ENCODE measurements at places on chromosomes 2 and 18.

GRCh38 chr2:69216535-69217332, 170.3 kb downstream of the GFPT1 start:
- no peak for DNase-seq

DNA sequence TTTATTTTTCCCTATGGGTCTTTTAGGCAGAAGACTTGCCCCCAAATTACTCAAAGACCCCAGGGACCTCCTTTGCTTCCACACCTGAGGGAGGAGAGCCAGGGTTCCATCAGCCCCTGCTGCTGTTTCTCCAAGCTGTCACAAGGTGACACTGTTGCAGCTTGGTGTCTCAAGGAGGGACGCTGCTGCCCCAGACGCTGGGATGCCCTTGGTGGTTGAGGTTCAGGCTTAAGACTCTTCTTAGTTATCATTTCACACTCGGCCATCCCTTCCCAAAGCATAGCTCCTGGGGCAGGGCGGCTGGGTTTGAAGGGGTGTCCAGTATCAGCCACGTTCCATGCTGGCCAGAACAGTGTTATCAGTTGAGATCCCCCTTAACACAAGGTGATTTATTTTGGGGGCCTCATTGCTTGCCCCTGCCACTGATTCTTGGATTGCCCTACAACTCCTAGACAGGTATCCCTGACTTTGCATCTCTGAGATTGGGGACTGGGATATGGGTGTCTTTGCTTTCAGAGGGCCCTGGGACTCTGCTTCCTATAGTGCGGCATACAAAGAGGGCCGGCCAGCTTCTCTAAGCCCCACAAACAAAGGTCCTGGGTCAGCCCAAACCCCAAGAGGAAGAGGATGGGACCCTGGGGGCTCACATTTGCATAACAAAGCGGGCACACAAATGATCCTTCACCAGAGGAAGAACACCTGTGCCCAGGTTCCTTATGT, 22.7 kb downstream of the GPR55 start:
- peak; percentile 66 for DNase-seq

DNA sequence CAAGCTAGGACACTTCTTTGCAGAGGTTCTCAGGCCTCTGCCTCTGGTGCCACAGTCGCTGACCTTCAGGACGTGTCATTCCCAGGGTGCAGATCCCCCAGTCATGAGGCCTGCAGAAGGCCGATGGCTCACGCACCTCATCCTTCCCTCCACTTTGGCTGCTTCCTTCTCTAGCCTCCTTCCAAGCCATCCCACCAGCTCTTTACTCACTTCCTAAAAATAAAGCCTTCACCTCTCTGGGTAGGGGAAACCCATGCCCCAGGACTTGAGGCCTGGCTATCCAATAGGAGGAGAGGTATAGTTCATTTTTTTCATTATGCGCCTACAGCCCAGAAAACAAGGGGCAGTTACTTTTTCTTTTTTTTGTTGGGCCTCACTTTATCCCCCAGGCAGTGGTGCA, 91.4 kb downstream of the B3GNT2 start:
- DNase-seq: no peak

DNA sequence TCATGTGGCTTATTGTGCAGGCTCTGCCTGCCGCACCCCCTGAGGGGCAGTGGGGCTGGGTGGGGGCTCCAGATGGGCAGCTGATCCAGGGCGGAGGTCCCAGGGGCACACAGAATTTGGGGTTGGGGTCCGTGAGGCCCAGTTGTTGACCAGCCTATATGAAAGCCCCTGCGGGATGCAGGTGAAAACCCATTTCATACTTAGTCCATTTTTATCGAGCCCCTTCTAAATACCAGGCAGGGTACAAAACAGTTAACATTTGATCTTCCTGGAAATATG, 30.6 kb downstream of the MYO7B start:
- no peak for DNase-seq

GRCh38 chr2:39124746-39125057, 3.9 kb upstream of the SOS1 start:
- DNase-seq: peak; percentile 40

DNA sequence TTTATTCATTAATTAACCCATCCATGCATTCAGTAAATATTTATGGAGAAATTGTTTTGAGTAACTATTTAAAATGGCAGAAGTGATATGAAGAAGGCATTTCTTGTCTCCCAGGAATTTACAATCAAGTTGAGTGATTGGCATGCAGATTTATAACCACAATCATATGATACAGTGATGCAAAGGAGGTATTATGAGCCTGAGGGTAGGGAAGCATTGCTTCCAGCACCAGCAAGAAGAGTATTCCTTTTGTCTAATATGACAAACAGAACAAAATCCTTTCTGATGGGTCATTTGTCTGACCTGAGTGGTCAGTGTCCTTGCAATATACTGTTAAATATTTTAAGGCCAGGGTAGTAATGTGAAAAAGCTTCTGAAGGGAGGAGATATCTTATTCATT, 244.2 kb upstream of the RGPD4 start:
- no peak for DNase-seq

DNA sequence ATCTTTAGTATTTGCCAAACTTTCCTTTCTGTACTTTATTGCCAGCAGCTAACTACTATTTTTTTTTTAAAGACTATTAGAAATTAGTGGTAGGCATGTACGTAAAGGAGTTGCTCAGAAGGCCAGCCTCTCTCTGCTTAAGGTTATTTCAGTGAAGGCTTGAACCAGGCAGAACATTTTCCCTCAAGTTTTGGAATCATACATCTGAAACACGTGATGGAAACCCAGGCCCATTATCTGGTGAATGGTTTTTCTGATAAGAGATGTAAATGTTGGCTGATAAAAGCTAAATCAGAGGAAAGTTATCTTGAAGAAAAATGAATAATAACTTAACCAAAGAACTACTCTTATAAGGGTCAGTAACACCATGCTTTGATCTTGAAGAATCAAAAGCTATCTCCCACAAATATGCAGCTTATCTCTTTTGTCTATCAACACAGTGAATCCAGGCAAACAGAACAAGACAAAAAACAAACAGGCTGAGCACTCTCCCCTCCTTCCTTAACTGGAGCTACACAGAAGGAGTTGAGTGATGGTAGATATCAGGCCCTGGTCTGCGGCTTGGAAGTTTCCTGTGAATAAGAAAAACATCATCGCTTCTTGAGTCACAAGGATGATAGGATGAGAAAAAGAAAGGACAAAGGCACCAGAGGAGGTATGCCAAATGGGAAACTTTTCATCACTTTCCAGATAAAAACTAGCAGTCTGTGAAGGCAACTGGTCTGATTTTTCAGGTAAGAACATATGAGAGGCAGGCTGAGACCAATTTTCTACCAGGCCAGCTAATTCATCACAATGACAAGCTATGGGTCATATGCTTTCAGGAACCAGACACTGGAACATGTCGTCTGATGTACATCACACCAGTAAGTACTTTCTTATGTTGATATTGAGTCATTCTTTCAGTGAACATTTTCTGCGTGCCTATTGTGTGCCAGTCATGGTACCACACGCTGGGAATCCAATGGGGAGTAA, 88.4 kb upstream of the STK17B start:
- peak; percentile 51 for DNase-seq

GRCh38 chr2:126496493-126496892, 159.5 kb upstream of the GYPC start:
- DNase-seq: no peak

DNA sequence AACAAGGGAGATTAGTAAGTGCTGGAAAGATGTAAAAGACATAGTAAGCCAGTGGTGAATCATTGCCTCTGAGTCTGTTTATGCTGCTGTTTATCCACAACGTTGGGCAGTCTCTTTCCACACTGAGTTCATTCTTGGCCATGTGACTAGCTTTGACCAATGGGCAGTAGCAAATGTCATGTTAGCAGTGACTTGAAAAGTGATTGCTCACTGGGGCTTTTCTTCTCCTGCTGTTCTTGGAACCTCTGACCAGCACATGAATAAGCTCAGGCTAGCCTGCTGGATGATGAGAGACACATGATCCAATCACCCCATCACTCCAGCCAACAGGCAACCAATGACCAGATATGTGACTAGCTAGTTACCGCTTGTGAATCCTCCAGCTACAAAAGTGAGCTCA, 360.4 kb downstream of the SLC4A3 start:
- DNase-seq: no peak

DNA sequence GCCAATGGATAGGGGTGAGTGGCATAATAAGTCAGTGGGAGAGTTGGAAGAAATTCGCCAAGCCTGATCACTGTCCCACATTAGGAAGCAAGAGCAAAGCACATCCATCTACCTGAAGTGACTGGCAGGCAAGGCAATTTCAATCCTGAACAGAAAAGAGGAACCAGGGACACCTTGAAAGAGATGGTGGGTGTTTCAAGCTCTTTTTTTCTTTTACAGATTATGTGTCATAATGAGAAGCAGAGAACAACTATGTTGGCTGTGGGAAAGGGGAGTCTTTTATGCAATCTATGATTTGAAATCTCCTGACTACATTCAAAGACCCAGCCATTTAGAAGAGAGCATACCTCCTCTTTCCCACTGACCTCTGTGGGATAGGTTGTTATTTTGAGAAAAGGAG, 63.5 kb downstream of the TGIF1 start:
- no peak for DNase-seq

- no peak for DNase-seq
Observed at GRCh38 chr2:187091664-187092063, 242.7 kb upstream of the ZSWIM2 start.

DNA sequence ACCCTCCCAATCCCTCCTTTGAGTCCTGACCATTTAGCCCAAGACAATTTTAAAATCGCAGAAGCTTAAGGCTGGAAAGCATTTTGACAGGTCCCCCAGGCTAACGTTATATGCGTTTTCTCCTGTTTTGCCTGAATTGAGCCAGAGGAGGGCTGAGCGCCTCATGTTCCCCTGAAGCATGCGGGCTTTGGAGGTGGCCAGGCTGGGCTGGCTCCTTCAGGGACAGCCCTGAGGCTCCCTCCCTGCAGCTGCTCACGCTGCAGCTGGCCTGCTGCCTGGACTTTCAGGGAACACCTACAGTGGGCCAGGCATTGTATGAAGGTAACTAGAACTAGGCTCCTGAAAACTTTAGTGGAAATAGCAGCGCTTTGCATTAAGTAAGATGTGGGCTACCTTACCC, 179.2 kb downstream of the ACKR3 start:
- DNase-seq: no peak

- no peak for DNase-seq
Observed at GRCh38 chr18:33593261-33593660, 15.2 kb downstream of the ASXL3 start.

- no peak for DNase-seq
Observed at GRCh38 chr2:71788601-71789240, 335.4 kb downstream of the DYSF start.

GRCh38 chr2:173855661-173856060, 109.5 kb downstream of the SP3 start:
- DNase-seq: no peak

GRCh38 chr2:74297391-74297790, 45.8 kb downstream of the SLC4A5 start:
- no peak for DNase-seq

GRCh38 chr18:76459687-76460350, 35.2 kb downstream of the ZNF516 start:
- DNase-seq: no peak

GRCh38 chr2:128301501-128301966, 17.1 kb downstream of the HS6ST1 start:
- DNase-seq: no peak

- peak; percentile 2 for DNase-seq
Observed at GRCh38 chr2:230899287-230899686, 25.8 kb downstream of the GPR55 start.

DNA sequence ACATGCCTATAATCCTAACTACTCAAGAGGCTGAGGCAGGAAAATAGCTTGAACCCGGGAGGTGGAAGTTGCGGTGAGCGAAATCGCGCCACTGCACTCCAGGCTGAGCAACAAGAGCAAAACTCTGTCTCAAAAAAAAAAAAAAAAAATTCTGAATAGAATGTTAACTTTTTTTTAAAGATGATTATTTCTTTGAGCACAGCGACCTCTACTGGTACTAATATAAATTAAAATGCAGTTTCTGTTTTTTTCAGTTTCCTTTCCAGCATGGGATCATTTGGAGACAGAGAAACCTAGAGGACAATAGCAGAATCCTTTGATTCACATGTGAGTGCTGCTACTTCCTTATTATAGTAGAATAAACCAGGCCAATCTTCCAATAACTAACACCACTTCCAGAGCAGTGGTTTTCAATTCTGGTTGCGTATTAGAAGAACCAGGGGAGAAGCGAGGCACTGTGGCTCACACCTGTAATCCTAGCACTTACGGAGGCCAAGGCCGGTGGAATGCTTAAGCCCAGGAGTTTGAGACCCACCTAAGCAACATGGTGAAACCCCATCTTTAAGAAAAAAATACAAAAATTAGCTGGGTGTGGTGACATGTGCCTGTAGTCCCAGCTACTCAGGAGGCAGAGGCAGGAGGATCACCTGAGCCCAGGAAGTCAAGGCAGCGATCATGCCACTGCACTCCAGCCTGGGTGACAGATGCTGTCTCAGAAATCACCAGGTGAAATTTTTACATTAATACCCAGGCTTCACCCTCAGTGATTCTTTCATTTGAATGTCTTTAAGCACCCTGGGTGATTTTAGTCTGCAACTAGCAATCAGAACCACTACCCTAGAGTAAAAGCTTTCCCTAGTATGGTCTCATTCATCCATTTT, 10.1 kb downstream of the SRSF7 start:
- no peak for DNase-seq

DNA sequence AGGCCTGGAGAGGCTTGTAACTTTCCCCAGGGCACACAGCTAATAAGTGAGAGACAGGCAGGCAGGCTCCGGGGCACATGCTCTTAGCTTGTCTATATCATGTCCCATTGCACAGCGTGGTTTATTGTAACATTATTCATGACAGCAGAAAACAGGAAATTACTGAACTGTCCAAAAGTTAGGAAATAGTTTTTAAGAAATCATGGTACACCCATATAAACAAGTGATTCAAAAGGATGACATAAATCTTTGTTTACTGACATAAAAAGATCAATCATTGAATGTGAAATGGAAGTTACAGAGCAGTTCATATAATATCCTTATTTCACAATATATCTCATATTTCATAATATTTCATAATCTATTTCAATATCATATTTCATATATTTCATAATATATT, 34.3 kb upstream of the TXNDC2 start:
- DNase-seq: no peak

All from stimulated activated naive CD8-positive, alpha-beta T cell treated with anti-CD3 and anti-CD28 coated beads, Interleukin-15, Interleukin-2, amounts not matched to agents 100 U/mL and 50 U/mL, for 24 hours (primary cell).